T-helper 22 cell (primary cell): ENCODE measurements at places on chromosomes 13 and 19.

DNA sequence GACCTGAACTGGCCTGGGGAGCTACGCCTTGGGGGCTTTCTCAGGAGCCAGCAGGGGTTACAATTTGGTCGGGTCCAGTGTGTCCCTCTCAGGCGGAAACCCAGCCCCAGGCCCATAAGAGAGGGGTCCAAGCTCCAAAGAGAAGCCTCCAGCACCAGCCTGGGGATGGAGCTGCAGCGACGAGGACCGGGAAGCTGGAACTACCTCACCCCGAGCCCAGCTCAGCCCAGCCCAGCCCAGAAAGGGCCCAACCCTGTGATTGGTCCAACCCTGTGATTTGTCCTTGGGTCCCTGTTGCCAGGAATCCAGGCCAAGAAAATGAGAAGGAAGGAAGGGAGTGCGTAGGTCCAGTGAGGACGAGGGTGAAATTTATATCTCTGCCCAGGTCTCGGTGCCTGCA is 24.1 kb downstream of the CLEC4M start:
- DNase-seq, result no peak

GRCh38 chr13:114032126-114032799 is 58.4 kb upstream of the C13orf46 start:
- no peak for DNase-seq

- DNase-seq, result no peak
Measured at GRCh38 chr19:45763691-45764294, 5.3 kb downstream of the SIX5 start.

DNA sequence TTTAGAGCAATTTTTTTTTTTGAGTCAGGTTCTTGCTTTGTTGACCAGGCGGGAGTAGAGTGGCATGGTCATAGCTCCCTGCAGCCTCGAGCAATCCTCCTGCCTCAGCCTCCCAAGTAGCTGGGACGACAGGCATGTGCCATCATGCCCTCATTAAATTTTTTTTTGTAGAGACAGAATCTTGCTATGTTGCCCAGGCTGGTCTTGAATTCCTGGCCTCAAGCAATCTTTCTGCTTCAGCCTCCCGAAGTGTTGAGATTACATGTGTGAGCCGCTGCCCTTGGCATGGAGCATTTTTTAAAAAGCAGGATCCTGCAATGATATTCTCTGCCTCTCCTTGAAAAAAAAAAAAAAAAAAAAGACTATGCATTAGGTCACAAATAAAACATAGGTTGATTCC is 5.9 kb downstream of the GPR32 start:
- no peak for DNase-seq

- no peak for DNase-seq
Measured at GRCh38 chr19:1871140-1871597, 7.8 kb upstream of the KLF16 start.

DNA sequence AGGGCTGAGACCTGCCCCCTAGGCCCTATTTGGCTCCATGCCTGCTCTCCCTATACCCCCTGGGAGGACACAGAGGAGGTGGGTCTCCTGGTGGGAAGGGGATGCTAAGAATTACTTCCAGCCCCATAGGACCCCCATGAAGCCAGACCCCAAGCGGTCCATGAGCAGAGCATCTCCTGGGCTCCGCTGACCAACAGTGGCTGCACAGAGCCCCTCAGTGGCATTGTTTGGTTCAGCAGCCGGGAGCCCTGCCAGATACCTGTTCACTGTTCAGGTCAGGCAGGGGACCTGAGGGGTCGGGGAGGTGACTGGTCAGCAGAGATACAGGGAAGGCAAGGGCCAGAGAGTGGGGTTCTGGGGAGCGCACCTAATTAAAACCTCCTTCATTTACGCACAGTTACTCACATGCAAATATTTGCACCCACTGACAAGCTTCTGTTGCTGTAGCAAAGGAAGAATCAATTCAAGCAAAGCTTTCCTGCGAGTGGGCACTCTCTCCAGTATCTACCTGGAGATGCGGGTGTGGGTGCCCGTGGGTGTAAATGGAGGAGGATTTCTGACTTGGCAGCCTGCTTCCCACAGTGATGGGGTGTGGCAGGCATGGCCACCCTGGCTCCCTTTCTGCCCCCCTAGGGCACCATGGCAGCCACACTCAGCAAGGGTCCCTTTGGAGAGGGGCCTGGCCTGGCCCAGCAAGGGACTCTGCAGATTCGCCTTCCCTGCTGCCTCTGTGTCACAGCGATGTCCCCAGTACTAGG is 83.5 kb downstream of the CHST8 start:
- DNase-seq, result no peak

DNA sequence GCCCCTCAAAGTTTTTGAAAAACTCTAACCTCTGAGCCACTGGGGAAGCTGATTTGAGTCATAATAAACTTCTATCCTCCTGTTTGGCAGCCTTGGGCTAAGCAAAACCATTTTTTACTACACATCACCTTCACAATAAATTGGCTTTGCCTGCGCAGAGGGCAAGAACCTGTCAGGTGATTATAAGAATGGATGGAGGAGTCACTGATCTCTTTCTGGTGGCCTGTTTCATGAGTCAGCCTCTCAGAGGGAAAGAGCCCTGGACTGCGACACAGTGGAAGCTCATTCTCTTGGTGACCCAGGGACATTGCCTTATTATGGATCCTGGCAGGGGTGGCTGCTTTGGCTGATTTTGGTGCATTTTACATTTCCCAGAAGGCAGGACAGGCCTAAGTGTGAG is 17.5 kb upstream of the PSG9 start:
- DNase-seq, result no peak

GRCh38 chr19:46186717-46187101 is 38.7 kb downstream of the IGFL2 start:
- DNase-seq, result no peak

DNA sequence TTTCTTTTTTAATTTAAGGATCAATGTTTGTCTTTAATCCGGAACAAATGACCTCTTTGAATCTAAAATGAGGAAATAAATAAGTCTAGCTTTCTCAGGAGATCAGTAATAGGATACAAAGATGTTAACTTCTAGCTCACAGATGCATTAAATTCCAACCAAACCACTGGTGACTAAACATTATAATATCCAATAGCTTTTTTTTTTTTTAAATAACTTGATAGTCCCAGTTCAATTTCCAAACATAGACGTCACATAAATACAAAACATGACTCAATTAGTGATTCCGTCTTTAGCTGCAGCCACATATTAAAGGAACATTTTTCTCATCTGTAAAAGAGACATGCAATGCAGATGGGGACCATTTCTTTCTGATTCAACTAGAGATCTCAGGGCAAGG is 390.5 kb upstream of the PCDH9 start:
- no peak for DNase-seq

DNA sequence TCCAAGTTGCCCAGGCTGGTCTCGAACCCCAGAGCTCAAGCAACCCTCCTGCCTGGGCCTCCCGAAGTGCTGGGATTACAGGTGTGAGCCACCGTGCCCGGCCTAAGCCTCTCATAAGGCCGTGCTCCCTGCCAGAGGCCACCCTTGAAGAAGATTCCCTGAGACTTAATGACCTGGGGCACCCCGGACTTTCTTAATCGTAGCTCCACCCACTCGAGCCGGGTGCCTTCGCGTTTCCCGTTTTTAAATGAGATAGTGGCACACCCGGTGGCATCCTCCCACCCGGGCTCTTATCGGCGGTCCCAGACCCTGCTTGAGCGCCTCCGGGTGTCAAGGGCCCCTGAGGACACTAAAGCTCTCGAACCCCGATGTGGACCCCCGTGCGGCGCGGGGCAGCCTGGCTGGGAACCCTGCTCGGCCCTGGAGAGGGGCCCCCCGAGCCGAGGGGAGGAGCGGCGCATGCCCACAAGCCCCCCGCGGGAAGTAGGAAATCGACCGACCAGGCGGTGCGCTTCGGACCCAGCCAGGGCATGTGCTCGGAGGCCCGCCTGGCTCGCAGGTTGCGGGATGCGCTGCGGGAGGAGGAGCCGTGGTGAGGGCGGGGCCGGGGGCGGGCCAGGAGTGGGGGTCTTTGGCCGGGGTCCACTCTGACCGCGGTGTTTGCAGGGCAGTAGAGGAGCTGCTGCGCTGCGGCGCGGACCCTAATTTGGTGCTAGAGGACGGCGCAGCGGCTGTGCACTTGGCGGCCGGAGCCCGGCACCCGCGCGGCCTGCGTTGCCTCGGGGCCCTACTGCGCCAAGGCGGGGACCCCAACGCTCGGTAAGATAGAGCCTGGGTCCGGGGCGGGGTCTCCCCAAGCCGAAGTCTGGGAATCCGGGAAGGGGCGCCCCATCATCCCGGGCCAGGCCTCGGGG is at the start of gene ANKLE1:
Gene ANKLE1, plus strand, starts transcription at position 511 of the 914 bp plus-strand sequence. Its CDS starts 20 bp downstream, at position 531.
- DNase-seq, result no peak

DNA sequence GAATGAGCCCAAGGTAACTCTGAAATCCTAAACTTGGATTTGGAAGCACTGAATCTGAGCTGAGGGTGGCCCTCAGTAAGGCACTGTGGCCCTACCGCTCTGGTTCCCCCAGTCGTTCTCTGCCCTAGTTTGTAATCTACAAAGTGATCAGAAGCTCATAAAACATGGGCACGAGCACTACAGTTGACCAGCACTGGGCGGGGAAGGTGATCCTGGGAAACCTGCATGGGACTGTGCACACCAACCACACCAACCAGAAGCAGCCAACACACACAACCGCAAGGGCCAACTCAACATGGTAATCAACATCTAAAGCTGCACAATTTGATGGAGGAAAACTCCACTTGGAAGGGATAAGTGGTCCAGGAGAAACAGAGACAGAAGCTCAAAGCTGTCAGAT is 22.9 kb downstream of the SLC7A1 start:
- DNase-seq, result no peak

GRCh38 chr19:54482889-54483288 is 9.8 kb upstream of the CDC42EP5 start:
- no peak for DNase-seq

DNA sequence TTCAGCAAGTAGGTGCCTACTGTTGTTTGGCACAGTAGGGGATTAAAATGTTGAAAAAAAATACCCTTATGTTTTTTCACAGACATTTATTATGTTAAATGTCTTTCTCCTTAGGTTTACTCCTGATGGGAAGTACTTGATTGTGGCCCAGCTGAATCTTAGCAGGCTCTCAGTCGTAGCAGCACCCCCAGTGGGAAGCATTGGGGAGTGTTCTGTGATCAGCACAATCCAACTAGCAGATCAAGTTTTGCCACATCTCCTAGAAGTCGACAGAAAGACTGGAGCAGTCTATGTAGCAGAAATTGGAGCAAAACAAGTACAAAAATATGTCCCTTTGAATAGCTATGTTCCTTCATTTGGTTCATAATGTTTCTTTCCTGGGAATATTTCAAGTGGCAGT is 9.3 kb downstream of the NHLRC3 start:
- DNase-seq, result no peak

DNA sequence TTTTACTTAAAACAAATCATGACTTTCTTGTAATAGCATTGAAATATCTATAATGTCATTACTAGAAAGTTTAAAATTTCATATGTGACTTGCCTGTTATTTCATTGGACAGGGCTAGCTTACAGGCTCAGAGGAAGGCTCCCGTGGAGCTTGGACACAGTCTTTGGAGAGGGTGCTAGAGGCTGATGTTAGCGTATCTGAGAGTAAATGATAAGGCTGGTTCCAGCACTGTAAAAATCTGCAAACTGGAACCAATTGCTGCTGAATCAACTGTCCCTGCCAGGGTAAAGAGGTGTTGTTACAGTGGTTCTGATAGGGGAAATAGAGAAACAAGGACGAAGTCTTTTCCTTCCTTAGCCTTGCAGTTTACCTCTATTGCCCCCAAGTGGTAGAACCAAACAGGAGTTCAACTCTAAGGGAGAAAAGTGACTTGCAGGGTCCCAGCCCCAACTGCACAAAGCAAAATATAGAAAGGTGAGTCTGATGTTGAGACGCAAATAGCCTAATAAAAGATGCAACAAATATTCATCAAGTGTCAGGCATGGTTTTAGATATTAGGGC is 901.7 kb downstream of the DIAPH3 start:
- no peak for DNase-seq

DNA sequence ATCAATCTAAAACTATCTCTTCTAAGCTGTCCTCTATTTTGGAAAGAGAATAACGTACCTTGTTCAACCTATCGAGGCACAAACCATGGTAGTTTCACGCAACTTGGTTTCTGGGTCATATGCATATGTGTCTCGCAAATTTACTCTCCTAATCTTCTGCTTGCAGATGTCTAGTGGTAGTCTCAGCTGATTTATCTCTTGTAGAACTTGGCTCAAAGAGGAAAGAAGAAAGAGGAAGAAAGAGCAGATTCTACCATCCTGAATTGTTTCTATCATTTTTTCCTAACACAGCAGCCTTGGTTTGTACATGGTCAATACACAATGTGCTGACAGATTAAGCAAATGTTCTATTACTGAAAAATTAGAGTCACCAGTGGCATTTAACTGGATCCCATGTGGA is 282.3 kb downstream of the SPRY2 start:
- no peak for DNase-seq

GRCh38 chr19:16445238-16446107 is 26.3 kb downstream of the EPS15L1 start:
- DNase-seq, result no peak

DNA sequence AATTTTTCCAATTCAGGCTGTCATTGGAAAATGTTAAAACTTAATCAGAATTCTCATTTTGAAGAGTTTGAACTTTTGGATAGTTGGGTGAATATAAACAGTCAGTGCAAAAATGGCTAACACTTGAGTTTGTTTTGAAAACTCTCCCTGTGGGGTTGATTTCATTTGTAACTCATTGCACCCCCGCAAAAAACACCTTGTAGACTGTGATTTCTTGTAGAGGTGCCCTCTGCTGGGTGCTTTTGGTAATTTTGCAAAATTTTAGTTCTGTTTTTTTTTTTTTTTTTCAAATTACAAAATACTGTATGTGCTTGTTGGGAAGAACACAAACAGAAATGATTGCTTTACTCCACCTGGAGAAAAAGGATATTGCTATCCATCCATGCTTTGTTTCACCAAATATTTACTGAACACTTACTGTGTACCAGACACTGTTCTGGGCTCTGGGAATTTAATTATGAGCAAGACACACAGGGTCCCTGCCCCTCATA is 28.2 kb upstream of the GPI start:
- DNase-seq, result no peak

DNA sequence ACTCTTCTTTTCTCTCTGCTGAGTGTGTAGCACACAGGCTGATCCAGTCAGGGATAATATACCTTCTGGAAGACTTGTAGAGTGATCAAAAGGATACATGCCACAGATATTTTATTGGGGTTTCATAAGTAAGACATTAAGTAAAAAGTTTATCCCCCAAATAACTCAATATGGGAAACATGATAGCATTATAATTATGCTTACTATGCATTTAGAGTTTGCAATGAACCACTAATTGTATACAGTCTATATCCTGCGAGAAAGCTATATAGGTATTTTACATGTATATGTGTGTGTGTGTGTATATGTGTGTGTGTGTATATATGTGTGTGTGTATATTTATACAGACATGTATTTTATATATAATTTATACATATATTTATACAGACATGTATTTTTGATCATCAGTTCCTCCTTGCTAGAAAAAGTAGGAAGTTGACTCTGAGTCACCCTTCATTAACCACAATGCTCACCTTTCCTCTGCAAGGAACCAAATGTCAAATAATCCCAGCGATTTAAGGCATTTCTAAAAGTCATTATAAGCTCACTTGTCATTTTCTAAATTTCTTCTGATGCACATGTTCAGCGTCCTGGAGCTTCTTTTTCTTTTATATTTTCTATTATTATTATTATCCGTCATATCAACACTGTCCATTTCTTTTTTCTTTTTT is 312.5 kb upstream of the OBI1 start:
- no peak for DNase-seq
